PC-3 (cell line): ENCODE measurements at places on chromosomes 5 and 9. TPM values are rescaled to one million over a fixed set of nuclear protein-coding genes. Genes with fewer than 3 reads are reported as not detected.

The CARD9 gene
- total RNA-seq, result 0.52 and 1.1 TPM in 2 replicates

DNA sequence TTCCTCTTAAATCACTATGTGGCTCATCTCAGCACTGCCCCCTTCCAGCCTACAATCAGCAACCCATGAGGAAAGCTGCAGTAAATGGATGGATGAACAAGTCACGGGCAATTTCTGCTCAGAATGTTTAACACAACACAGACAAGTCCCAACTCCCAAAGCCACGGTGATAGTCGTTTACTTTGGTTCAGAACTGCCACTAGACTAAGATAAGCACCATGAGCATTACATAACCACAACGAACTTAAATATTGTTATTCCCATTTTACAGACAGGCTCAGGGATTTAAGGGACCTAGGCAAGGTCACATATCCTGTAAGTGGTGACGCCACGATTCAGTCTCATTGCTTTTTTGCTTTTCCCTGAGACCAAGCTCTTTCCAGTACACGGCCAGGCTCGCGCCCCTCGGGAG lies 2.0 kb upstream of the SMIM27 start:
- DNase-seq, result no peak

DNA sequence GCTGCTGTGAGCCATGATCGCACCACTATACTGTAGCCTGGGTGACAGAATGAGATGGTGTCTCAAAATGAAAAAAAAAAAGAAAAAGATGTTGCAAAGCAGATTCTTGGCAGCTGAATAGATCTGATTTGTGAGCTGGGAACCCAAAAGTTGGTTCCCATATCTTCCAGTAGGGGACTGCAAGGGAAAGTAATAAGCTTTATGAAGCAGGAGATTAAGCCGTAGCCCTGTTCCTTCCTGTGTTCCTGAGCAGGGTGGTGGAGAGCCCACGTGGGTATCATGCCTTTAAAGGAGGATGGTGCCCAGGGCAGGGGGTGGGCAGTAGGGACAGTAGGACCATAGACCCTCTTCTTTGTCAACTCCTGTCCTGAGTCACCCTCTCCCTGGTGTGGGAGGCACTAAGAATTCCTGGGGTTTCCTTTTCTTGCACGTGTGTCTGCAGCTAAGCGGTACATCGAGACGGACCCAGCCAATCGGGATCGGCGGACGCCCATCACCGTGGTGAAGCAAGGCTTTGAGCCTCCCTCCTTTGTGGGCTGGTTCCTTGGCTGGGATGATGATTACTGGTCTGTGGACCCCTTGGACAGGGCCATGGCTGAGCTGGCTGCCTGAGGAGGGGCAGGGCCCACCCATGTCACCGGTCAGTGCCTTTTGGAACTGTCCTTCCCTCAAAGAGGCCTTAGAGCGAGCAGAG lies 37.9 kb downstream of the STOM start:
- DNase-seq, result peak; percentile 16

DNA sequence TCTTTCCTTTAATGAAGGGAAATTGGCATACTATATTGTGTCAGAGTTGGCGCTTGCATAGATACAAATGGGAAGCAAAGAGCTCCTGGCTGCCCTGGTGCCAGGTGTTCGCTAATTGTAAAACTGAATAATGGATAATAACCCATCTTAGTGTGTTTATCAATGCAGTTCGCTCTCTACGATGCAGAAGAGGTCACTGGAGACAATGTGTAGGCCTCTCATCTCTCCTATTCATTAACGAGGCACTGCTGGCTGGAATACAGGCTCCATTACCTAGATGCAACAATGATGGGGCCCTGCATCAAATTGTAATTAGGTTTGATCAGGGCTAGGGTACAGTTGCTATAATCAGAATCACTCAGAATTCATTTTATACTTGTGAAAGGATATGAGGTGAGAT lies 171.0 kb downstream of the RMI1 start:
- no peak for DNase-seq

DNA sequence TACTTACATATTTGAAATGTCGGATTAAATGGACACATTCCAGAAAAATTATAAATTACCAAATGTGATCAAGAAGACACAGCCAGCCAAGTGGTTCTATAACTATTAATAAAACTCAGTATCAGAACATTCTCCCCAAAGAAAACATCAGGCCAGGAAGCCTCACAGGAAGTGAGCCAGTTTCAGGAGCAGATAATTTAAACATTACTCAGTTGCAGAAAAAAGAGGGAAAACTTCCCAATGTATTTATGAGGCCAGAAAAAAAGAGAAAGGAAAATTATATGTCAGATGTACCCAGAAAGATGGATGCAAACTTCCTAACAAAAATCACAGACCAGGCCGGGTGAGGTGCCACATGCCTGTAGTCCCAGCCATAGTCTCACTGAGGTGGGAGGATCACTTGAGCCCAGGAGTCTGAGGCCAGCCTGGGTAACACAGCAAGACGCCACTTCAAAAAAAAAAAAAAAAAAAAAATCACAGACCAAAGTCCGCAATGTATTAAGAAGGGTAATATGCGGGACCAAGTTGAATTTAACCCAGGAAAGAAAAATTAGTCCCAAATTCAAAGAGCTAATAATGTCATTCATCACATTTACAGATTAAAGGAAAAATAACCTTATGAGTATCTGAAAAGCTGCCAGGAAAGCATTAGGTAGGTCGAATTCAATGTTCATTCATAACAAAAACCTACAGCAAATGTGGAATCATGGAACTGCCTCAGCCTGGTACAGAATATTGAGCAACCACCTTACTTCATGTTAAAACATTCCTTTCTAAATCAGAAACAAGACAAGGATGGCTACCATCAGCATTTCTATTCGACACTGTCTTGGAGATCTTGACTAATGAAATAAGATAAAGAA lies 37.2 kb upstream of the NRARP start:
- DNase-seq, result no peak
